Activated CD4-positive, alpha-beta T cell treated with anti-CD3 and anti-CD28 coated beads, Interleukin-2, amount 10 ng/mL, durations not matched to agents 24 days and 14 days (primary cell): ENCODE measurements at places on chromosomes 16 and 17. TPM values are rescaled to one million over a fixed set of nuclear protein-coding genes. Genes with fewer than 3 reads are reported as not detected.

DNA sequence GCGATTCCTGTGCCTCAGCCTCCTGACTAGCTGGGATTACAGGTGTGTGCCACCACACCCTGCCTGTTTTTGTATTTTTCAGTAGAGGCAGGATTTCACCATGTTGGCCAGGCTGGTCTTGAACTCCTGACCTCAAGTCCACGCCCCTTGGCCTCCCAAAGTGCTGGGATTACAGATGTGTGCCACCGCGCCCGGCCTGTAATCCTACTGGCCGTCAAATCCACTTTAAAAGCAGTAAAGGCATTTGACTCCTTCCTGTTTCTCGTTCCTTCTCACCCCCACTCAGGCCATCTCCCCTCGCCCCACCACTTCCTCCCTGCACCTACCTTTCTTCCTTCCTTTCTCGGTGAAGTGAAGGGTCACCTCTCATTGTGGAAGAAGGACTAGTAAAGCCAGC is 69.4 kb upstream of the CREBBP start:
- no peak for DNase-seq

GRCh38 chr16:69820926-69821541 is 58.9 kb downstream of the WWP2 start:
- no peak for DNase-seq

ARL5C gene
- not detected in 2 replicates for total RNA-seq

DNA sequence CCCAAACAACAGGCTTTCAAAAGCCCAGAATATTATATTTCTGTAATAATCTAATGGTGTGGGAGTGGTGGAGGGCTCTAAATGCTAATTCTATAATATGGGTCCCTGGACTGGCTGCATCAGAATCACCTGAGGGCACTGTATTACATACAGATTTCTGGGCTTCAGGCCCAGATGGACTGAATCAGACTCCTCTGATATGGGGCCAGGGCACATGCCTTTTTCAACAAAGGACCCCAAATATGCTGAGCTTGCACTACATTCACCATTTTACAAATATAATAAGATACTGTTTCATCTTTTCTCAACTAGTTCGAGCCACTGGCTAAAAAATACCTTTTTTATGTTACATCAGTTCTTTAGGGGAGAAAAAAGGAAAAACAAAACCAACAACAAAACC is 309.7 kb downstream of the MAP2K6 start:
- no peak for DNase-seq

DNA sequence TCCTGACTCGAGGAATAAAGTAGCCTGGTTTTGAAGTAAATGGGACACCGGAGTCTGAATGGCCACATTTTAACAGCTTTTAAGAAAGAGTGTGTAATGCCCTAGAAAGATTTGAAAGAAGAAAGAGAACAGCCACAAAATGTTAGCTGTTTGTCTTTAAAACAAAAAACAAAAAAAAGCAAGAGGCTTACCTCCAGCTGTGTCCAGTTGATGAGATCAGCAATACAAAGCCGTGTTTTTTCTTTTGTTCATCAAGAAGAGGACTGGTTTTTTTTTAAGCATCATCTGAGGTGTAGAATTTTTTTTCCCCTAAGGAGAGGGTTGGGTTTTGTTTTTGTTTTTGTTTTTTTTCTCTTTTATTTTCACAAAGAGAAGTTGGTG is 58.8 kb downstream of the NKD1 start:
- DNase-seq: no peak

DNA sequence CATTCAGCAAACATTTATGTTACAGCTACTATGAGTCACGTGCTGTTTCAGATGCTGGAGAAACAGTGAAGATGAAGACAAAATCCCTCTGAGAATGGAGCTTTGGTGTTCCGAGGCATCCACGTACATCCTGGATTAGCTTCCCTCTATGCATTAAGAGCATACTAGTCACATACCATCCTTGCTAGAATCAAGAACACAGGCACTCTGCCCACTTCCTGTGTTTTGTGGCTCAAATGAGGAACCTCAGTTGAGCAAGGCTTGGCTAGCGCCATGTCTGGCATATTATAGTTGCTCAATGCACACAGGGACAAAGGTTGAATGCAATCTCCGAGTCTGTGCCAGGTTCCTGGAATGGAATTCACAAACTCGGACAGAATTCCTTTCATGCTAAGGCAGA is 297.5 kb downstream of the XYLT1 start:
- no peak for DNase-seq

CTRB1 gene
- total RNA-seq: not detected in 2 replicates

GRCh38 chr16:51592535-51593300 is 441.6 kb upstream of the SALL1 start:
- DNase-seq: no peak

DNA sequence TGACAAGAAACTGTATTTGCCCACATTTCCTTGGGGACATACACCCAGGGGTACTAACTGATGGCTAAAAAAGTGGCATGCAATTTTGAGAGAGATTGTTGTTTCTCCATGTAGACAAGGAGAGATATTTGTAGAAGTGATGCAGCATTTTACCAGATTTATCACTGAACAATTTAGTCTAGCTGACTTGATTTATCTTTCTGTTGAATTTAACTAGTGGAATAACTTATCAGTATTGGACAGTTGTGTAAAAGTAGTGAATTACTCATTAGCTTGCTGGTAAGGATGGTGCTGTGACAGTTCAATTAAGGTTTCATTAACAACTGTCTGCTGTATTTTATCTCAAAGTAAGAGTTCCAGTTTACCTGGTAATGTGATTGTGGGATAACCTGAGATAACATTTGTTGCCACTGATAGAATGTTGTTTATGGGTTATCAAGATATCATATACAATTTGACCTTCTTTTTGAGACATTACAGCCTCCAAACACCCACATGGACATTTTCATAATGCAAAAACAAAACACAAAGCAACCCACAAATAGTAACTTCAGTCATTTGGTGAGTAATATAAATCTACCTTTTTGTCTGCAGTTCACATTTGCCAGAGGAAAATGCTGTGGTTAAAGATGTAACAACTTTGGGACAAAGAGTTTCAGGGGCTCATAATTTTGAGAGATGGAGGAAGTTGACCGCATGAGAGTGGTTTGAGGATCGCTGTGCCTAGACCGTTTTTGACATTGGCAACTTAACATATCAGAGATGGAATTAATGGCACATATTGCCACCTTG is 3.8 kb downstream of the NLK start:
- DNase-seq: no peak

DNA sequence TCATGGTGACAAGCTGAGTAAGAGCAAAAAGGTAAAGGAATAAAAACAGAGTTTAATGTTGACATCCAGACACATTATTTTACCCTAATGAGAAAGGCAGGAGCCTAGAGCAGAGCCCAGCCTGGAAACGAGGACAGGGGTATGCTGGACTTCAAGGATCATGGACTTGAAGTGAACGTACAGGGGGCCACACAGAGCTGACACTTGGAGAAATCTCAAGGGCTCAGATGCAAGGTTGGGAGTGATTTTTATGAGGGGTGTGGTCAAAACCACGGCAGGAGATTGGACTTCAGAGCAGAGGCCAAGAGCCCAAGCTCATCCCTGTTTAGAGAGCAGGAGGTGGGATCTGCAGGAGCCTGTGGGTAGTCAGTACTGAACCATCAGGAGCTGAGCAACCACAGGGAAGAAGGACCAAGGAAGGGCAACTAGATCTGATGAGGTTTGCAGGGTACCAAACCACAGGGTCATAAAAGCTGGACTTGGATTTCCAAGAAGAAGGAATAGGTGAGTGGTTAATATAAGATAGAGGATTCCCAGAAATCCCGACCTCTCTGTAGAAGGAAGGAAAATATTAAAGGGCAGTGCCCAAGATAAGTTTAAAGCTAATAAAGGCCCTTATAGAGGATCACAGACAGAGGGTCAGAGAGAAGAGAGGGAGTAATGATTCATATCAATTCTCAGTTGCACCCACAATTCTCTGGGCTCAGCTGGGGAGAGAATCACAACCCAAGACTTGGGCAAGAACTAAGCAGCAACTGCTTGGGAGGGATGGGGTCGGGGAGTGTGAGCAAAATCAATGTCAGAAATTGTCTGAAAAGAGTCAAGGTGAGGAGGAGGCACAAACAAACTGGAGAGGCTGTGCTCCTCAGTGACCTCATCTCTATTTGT is 331.7 kb downstream of the SOX9 start:
- no peak for DNase-seq

- no peak for DNase-seq
These were observed 139.0 kb upstream of the PLCG2 start for GRCh38 chr16:81639931-81640680.

CRK gene
- 22.5 and 24.3 TPM in 2 replicates for total RNA-seq

GRCh38 chr17:41812381-41813151 is at the start of gene FKBP10:
Gene FKBP10, plus strand, starts transcription at chr17:41813004. Its CDS starts 31 bp downstream, at chr17:41813035.
- peak; percentile 79 for DNase-seq

GRCh38 chr16:75267631-75268264 is 16.3 kb upstream of the BCAR1 start:
- no peak for DNase-seq

DNASE1L2 gene
- 1.7 and 2.1 TPM in 2 replicates for total RNA-seq
